G401 (cell line): ENCODE measurements at places on chromosomes 16 and 17. TPM values are rescaled to one million over a fixed set of nuclear protein-coding genes. Genes with fewer than 3 reads are reported as not detected.

The KRTAP4-1 gene
- total RNA-seq = not detected in 2 replicates

The KRT40 gene
- not detected in 2 replicates for total RNA-seq

The RAMP2 gene
- 0.51 and 1.5 TPM in 2 replicates for total RNA-seq

The PKD1 gene
- 42.0 and 113 TPM in 2 replicates for total RNA-seq

The EPOP gene
- total RNA-seq = 46.5 and 50.5 TPM in 2 replicates

The CCL5 gene
- total RNA-seq = not detected in 2 replicates

The MPO gene
- not detected in 2 replicates for total RNA-seq

The DNAAF8 gene
- not detected in 2 replicates for total RNA-seq

The STAC2 gene
- total RNA-seq = 0.03 TPM in 1 of 2 replicates, not detected in the other

The NLRC3 gene
- total RNA-seq = 0.12 TPM in 1 of 2 replicates, not detected in the other

The ALDH3A1 gene
- not detected in 2 replicates for total RNA-seq

The CES3 gene
- 3.8 and 4.9 TPM in 2 replicates for total RNA-seq

The TMEM100 gene
- 0.49 TPM in 1 of 2 replicates, not detected in the other for total RNA-seq

The MFSD6L gene
- not detected in 2 replicates for total RNA-seq

DNA sequence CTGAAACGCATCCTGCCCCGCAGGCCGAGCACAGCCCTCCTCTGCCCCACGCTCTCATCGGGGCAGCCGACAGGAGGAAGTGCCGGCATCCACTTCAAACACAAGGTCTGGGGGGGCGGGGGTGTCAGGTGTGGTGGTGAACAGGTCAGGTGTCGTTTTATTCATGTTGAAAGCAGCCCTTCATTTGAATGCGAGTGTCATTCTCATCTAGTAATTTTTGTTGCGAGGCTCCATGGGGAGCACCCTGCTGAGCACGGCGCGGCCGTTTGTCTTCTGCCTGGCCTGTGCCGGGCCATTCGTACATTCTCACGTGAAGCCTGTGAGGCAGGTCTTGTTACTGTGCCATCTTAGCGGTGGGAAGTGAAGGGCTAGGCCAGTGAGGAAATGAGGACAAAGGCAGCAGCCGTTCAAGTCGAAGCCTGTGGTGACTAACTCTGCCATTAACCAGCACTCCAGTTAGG lies 1.9 kb downstream of the ACSF3 start:
- peak; percentile 16 for DNase-seq

GRCh38 chr17:1005361-1005946 lies 8.5 kb downstream of the TIMM22 start:
- DNase-seq = peak; percentile 93

DNA sequence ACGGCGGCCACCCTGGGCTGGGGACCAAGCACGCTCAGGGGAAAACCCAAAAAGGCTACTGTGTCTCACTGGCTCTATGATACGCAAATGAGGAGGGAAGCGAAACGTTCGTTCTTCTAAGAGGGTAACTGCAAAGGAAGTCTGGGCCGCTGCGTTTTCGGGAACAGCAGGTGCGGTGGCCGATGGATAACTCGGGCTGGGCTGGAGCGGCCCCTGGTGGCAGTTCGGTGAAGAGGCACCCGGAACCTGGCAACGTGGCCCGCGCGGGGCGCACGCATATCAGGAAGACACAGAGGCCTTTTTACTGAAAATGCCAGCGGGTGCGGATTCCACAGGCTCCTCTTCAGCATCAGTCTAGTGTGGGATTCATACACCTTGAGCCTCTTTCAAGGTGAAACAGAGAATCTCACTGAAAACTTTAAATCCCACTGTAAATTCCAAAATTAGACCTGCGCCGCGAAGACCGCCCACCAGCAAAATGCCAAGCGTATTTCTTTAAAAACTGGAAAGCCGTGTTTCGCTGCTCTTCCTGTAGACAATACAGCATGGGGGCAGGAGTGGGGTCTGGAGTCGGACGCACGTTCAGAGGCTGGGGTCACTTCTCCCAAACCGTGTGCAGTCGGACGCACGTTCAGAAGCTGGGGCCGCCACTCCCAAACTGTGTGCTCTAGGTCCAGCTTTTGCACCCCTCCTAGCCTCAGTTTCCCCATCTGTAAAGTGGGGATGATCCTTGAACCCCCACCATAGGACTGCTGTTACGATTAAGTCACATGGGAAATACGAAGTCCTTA lies 44.4 kb upstream of the METTL9 start:
- DNase-seq = peak; percentile 89

DNA sequence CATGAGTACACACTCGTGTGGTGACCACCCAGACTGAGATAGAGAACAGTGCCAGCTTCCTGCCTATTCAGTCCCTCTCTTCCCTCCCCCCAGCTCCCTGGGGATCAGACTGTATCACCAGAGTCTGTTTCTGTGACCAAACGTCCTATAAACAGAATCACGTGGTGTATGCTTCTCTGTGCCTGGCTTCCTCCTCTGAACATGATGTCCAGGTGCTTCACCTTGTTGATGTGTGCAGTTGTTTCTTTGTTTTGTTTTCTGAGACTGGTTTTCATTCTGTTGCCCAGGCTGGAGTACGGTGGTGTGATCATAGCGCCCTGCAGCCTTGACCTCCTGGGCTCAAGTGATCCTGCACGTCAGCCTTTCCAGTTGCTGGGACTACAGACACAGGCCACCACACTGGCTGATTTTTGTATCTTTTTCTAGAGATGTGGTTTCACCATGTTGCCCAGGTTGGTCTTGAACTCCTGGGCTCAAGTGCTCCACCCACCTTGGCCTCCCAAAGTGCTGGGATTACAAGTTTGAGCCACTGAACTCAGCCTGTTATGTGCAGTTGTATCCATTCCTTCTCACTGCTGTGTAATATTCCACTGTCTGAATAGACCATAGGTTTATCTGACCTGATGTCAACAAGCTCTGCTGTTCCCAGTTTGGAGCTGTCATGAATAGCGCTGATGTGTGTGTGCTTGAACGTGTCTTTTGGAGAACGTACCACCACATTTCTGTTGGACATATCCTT lies 28.9 kb upstream of the PRM1 start:
- no peak for DNase-seq

- peak; percentile 73 for DNase-seq
These were observed 75.8 kb downstream of the WNT3 start for GRCh38 chr17:46742565-46743270.

DNA sequence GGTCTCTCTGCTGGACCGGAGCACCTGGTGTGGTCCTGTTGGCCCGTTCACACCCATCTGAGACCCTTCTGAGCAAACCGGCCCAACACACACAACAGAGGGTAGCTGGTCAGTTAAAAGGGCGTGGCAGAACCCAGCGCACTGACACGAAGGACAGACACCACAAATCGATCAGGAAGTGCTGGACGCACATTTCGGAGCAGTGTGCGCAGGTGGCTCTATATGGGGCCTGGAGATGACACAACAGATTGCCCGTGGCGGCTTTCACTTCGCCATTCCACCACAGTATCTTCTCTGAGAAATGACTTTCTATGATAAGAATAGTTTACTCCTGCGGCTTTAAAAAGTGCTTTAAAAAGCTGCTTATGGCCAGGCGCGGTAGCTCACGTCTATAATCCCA lies 12.5 kb downstream of the CCDC57 start:
- no peak for DNase-seq

- DNase-seq = no peak
These were observed 100.5 kb downstream of the XYLT1 start for GRCh38 chr16:17370223-17370707.

DNA sequence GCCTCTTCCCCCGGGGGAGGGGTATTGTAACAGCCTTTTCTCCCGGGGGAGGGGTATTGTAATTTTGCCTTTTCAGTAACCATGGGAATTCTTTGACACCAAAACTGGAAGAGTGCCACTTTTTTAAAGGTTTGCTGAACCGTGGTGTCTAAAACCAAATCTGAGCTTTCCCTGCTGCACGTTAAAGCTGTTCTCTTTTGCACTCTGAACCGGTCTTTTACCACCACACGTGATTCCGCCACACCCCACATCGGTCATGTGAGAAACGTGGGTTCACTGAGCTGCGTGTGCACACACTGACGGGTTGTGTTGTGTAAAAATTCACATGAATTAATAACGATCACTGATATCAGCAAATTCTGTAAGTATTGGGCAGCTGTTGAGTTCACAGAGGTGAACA lies 9.2 kb upstream of the ACSF3 start:
- DNase-seq = no peak

- no peak for DNase-seq
These were observed 54.2 kb upstream of the TRAP1 start for GRCh38 chr16:3771513-3771912.

DNA sequence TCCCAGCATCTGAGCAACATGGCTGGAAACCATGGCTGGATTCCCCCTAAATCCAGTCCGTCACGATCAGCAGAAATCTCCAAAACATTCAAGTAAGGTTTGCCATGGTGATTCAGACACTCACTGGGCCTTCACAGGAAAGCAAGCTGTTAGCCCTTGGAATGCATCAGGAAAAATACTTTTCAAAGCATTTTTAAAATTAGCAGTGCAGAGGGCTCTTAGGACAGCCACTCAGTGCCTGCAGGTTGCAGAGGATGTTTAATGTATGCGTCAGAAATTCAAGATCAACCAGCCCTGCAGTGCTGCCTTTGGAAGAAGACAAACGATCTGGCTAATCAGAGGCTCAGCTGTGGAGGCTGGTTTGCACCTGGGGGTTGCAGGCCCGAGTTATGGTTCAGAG lies 50.3 kb downstream of the FOXL1 start:
- no peak for DNase-seq

DNA sequence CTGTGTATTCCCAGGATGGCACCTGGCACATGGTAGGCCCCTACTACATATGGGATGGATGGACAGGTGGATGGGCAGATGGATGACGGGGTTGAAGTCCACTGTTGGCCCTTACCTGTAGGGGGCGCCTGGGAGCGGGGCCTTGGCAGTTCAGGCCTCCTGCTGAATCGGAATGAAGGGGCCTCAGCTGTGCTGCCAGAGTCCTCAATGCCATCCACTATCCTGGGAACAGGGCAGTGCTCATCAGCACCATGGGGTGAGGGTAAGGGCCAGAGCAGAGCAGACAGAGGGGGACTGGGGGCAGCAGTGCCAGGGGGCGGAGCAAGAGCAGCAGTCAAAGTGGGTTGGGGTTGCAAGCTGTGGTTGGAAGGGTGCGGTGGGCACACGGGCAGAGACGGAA lies 8.3 kb upstream of the RAB5C start:
- DNase-seq = no peak

GRCh38 chr17:61627125-61627524 lies 36.1 kb upstream of the NACA2 start:
- DNase-seq = no peak

DNA sequence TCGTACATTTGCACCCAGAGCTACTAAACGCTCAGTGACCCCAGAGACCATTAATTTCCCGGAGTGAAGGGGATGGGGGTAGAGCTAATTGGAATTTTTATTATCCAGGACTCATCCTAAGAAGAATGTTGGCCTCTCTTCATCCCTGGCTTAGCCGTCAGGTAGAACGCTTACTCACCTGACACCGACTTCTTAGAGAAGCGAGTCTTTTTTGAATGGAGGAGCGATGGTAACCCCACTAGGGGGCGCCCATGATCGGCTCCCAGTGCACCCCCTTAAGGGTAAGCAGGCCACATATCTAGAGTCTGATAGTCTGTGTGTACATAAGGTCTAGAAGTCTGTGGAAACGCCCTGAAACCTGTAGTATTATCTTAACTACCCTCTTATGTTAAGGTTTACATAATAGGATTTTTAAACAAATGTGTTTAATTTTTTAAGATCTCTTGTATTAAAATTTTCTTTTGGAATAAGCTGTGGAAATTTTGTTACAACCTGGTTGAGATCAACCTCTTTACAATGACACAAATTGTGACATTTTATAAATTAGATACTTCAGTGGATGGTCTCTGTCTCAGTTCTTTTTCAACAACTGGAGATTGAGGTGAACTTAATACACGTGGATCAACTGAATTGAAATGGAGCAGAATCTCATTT lies 229.8 kb downstream of the CPPED1 start:
- peak; percentile 5 for DNase-seq

DNA sequence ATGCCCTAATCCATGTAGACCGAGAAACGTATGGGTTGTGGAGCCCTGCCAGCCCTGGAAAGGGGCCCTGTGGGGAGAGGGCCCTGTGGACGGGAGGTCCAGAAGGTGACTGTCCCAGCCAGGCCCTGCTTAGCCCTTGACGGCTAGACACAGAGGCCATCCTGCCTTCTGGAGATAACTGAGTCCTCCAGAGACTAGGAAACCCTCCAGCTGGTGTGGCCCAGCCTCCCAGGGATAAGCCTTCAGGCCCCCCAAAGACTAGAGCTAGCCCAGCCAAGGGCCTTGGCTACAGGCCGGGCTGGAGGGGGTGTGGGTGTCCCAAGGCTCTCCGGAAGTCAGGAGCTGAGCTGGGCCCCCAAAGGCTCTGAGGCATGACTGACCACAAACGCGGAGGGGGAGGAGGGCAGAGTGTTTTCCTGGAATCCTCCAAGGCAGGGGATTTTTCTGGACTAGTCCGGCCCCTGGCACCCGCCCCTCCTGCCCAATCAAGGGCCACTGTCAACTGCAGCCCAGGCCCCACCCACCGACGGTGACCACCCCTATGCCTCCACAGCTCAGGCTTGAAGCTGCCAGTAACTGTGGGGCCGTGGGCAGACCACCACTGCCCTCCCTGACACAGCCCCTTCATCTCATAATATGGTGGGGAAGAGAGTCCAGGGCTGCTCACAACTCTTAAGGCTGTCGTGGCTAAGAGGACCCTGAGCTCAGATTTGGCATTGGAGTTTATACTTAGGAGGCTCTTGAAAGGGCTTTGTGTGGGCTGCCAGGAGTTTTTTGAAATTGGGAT lies 885 bp upstream of the VASN start:
- DNase-seq = no peak

DNA sequence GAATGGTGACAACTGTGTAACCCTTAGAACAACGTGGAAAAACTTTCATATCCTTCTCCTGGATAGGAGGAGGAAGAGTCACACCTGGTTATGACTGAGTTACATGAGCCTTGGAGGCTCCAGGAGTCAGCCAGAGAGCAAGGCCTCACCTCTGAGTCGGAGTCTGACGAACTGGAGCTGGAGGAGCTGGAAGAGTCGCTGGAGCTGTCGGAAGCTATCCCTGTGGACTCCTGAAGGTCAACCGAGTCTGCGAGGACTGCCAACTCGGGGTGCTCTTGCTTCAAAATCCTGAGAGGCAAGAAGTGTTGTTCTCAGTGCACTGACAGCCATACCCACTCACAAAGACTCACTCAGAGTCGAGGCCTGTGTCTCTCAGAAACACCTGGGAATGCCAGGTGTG lies 6.2 kb downstream of the JMJD6 start:
- DNase-seq = no peak

DNA sequence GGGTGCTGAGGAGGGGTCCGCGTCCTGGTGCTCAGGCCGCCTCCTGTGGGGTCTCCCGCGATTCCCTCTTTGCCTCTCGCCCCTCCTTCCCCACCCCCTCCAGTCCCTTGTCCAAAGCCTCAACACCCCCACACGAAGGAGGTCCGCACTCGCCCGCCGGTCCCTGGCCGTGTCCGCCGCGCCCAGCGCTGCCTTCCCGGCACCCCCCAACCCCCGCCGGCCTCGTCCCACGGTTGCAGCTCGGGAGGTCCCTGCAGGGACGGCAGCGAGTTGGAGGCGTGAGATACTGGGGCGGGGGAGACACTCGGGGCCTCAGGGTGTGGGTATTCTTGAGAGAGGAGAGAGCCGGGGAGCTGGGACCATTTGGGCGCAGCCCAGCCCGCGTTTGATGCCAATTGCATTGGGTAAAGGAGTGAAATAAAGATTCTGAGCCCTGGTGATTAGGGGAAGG lies 468 bp downstream of the FLYWCH2 start:
- DNase-seq = peak; percentile 37

- no peak for DNase-seq
These were observed 82.2 kb upstream of the RNU2-1 start for GRCh38 chr17:43315858-43316521.

GRCh38 chr17:69492410-69493071 lies 78.0 kb downstream of the MAP2K6 start:
- DNase-seq = no peak
